NCI-H524 (cell line): ENCODE measurements at places on chromosomes 4 and X.

GRCh38 chr4:138236037-138236436, 6.1 kb downstream of the SLC7A11 start:
- DNase-seq = no peak

- DNase-seq = peak; percentile 59
Measured at GRCh38 chr4:153083447-153083947, 120.7 kb upstream of the TRIM2 start.

GRCh38 chrX:44474410-44474809, 68.2 kb downstream of the FUNDC1 start:
- no peak for DNase-seq

DNA sequence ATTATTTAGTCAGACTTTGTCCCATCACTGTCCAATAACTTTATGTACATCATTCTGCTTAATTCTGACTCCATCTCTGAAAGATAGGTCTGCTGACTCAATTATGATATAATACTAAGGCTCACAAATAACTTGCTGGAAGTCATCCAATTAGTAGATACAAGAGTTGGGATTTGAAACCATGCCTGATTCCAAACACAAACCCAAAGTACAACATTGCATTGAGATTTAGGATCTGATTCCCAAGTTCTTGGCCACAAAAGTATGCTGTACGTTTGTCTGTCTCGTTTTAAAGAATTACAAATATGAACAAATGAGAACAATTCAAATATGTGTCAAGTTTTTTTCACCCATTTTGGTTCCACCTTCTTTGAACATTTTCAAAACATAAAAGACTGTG, 108.8 kb downstream of the AMELX start:
- DNase-seq = no peak

- DNase-seq = no peak
Measured at GRCh38 chrX:2487366-2487765, 13.4 kb downstream of the DHRSX start.

DNA sequence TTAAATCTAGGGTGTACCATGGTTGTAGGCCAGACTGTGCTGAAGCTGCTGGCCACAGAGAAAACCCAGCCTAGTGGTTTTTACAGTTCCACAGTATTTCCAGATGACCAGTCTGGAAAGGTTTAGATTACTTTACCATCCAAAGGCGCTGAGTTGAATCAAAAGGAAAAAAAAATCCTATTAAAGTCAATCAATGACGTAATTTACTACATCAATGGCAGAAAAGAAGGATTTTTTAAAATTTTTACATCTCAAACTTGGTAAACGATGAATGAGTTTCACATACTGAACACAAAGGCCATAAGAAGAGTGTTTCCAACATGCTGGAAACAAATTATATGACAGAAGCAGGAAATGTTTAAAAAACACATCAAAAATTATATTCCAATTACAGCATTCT, 130.6 kb upstream of the ETNPPL start:
- no peak for DNase-seq

GRCh38 chr4:137957806-137958205, 284.3 kb downstream of the SLC7A11 start:
- no peak for DNase-seq

- DNase-seq = peak; percentile 3
Measured at GRCh38 chr4:184472614-184473498, 1.5 kb downstream of the IRF2 start.

- no peak for DNase-seq
Measured at GRCh38 chr4:69832326-69833030, 27.5 kb downstream of the SULT1E1 start.

GRCh38 chr4:5448221-5448620, 260.1 kb downstream of the EVC2 start:
- no peak for DNase-seq
